ENCODE measurements at places on chromosomes 11 and 22.

DNA sequence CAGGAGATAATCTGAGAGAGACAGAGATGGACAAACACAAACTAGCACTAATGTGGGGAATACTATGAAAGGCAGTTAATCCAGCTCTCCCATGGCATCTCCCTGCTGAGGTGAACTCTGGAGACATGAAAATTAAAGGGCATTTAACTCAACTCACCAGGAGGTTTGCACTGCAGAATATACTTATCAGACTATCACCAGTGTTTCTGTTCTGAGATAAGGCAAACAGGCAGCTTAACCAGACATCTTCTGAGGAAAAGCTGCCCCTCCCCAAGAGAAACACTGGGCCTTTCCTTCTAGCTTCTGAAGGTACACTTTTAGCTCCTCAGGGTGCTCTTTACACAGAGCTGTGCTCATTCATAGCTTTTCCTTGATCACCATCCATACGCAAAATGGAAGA lies 85.5 kb downstream of the AMBRA1 start:
- DNase-seq = no peak

GRCh38 chr11:76807206-76807875 lies 24.2 kb downstream of the TSKU start:
- DNase-seq = peak; percentile 54

GRCh38 chr11:6646918-6647679 lies 8.5 kb downstream of the DCHS1 start:
- DNase-seq = no peak

GRCh38 chr22:35195821-35196220 lies 61.5 kb upstream of the HMGXB4 start:
- peak; percentile 48 for DNase-seq

DNA sequence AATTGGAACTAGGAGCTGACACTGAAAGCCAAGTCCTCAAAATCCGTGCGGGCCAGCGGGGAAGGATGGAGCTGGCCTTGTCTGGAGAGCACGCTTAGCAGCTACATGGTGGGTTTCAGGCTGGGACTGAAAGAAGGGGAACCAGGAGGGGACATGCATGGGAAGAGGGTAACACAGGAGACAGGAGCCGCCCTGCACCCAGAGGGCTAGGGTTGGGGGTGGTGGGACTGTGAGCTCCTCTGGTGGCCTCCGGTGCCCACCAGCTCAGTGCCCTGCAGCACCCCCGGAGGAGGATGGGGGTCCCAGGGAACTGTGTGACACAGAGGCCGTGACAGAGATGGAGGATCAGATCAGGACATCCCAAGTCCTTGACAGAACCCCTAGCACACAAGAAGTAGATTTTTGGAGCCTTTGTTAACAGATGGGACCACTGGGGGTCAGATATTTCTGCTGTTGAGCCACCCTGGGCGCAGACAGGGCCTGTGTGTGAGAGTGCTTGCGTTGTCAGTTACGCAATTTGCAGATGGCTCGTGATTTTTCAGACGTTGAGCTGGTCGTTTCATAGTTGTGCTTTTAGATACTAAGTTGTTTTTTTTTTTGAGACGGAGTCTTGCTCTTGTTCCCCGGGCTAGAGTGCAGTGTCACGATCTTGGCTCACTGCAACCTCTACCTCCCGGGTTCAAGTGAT lies 21.3 kb upstream of the GRAMD4 start:
- DNase-seq = no peak

GRCh38 chr11:100403816-100404215 lies 283.3 kb upstream of the ARHGAP42 start:
- no peak for DNase-seq

GRCh38 chr11:117597071-117597470 lies 199.9 kb downstream of the DSCAML1 start:
- no peak for DNase-seq

DNA sequence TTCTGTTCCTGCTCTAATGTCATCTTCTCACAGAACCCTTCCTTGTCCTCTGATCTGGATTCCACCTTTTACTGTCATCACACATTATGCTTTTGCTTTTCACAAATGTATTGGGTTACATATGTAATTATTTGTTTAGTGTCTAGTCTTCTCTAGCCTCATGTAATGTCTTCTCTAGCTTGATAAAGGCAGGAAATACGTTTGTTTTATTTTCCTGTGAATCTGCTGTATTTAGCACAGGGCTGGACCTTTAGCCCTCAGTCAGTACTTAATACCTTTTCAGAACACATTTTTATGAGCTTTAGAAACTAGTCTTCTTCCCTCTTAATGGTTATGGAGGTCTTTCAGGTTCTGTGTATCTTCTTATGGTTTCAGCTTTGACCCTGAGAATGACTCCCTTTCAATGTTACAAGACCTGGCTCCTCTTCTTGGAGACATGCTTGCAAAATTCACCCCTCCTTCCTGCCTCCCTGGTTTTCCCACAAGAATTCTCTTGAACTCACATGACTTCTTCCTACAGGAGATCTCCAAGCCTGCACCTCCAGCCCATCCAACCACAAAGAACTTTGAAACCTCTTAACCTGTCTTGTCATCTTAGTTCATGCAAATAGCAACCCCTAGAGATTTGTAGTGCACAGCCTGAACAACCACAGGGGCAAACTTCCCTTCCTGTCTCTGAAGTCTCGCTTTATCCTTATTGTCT lies 132.7 kb upstream of the DDI1 start:
- no peak for DNase-seq

DNA sequence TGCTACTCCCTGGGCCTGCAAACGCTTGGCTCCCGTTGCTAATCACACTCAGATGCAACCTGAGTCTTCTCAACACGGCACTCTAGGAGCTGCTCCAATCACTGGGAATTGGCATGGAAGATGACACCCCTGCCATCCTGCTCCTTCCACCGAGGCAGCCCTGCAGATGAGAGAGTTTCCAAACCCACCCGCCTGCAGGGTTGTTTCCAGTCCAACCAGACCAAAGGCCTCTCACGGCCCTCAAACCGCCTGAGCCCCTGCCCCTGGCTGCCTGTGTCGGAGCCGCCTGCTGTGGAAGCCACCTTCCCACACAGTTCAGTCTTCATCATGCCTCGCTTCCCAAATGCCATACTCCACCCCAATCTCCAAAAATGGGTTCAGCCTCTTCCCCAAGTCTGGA lies 36.8 kb upstream of the TP53I11 start:
- DNase-seq = no peak

DNA sequence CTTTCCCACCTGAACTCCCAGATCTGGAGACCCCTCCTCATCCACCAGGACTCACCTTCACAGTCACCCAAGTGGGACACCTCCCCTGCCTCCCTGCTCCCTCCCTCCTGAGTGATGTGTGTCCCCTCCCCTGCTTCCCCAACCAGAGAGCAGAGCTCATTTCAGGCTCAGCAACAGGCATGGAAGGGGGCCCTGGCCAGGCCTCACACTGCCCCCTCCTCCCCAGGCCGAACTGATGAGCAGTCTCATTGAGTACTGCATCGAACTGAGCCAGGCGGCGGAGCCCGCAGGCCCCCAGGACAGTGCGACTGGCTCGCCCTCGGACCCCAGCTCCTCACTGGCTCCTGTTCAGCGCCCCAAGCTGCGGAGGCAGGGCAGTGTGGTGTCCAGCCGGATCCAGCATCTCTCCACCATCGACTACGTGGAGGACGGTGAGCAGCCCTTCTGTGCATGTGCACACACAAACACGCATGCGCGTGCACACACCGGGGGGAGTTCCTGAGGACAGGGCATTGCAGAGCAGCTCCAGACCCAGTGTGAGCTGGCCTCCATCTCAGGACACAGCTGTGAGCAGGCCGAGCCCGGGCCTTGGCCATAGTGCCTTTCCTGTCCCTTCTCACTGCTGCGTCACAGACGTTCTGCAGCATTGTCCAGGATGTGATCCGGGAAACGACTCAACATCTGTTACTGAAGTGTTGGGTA lies 17.8 kb upstream of the NEAT1 start:
- no peak for DNase-seq

DNA sequence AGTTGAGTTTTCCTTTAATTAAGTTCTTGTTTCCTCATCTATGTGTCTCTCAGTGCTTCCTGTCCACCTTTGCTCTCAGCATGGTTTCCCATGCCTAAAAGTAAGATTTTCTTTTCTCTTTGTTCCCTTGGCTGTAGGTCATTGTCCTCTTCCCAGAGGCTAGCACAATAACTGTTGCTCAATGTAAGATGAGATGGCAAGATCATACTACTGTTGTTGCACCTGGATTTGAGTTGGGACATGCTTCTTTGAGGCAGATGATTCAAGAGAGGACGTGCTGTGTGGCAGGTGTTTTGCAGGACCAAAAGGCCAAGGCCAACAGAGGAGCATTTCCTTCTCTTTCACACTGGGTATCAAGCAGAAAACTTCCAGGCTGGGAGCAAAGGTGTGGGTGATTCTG lies 11.3 kb upstream of the NELL1 start:
- no peak for DNase-seq

- DNase-seq = no peak
These were observed 1.5 kb downstream of the MUC2 start for GRCh38 chr11:1076061-1076665.

GRCh38 chr11:11313426-11313825 lies 39.6 kb downstream of the CSNK2A3 start:
- DNase-seq = no peak

DNA sequence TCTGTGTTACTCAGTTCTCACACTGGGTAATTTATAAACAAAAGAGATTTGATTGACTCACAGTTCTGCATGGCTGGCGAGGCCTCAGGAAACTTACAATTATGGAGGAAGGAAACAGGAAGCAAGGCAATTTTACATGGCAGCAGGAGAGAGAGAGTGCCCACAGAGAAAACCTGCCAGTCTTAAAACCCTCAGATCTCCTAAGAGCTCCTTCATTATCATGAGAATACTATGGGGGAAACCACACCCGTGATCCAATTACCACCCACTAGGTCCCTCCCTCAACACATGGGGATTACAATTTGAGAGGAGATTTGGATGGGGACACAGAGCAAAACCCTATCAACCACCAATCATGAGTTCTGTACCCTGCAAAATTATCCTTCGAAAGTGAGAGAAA lies 1180.8 kb downstream of the JRKL start:
- no peak for DNase-seq

DNA sequence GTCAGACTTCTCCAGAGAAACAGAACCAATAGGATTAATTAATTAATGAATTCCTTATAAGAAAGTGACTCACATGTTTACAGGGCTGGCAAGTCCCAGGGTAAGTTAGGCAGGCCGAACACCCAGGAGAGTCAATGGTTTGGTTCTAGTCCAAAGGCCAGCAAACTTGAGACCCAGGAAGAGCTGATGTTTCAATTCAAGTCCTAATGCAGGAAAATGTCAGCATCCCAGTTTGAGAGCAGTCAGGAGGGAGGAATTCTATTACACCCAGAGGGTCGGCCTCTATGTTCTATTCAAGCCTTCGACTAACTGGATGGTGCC lies 466.0 kb downstream of the INSC start:
- no peak for DNase-seq

GRCh38 chr22:35322126-35322525 lies 22.4 kb downstream of the TOM1 start:
- DNase-seq = no peak

DNA sequence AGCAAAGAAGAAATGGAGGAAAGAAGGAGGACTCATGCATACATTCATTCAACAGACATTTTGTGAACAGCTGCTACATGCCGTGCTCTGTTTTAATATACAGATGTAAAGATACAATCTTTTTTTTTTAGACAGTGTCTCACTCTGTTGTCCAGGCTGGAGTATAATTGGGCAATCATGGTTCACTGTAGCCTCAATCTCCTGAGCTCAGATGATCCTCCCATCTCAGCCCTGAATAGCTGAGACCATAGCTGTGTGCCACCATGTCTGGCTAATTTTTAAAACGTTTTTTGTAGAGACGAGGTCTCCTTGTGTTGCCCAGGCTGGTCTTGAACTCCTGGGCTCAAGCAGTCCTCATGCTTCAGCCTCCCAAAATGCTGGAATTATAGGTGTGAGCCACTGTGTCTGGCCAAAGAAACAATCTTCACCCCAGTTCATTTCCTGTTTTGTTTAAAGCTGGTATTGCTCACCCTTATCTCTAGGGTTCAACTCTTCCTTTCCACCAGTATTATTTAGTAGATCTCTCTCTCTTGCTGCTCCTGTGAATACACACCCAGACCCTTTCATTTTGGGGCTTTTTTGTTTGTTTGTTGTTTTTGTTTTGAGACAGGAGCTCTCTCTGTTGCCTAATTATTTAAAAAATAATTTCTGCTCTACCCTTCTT lies 69.8 kb downstream of the RNF169 start:
- DNase-seq = no peak

GRCh38 chr11:102449651-102450570 lies 2.7 kb downstream of the TMEM123 start:
- no peak for DNase-seq

GRCh38 chr22:45863981-45864751 lies 112.8 kb downstream of the WNT7B start:
- DNase-seq = peak; percentile 71

GRCh38 chr22:45518580-45518991 lies 15.9 kb downstream of the FBLN1 start:
- no peak for DNase-seq

GRCh38 chr11:1862588-1863351 lies 9.9 kb downstream of the LSP1 start:
- no peak for DNase-seq

GRCh38 chr11:56750190-56750589 lies 1.7 kb upstream of the OR9G4 start:
- no peak for DNase-seq

GRCh38 chr11:121550247-121551030 lies 97.7 kb upstream of the SORL1-AS1 start:
- DNase-seq = no peak

DNA sequence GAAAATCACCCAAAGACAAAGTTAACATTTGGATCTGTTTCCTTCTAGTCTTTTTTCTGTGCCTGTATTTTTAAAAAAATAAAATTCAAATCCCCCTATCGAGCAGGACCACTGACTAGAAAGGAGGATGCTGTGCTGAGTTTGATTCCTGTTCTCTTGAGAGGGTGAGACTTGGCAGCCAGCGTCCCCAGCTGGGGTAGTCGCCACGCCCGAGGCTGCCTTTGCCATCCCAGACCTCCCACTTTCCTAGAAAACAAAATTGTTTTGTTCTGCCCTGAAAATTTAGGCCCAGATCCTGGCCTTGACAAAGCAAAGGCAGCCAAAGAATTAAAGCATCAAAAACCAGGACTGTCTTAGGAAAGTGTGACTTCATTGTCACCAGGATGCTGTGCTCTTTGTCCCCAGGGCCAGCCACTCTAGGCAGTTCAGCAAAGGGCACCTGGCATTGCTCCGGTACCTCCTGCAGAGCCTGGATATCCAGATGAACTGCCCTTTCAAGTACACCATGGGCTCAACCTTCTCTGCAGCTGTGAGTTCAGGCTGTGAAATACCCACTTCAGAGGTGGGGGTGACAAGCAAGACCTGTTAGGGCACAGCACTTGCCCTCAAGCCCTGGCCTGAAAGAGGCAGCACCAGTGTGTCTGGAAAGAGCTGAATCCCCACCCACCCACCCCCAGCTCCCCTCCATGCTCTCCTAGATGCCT lies 44.6 kb downstream of the KCNQ1OT1 start:
- no peak for DNase-seq

- no peak for DNase-seq
These were observed 802 bp upstream of the PIM3 start for GRCh38 chr22:49959782-49960158.

Data from NCI-H1436 (cell line).